ENCODE measurements at places on chromosomes 1 and 21.

DNA sequence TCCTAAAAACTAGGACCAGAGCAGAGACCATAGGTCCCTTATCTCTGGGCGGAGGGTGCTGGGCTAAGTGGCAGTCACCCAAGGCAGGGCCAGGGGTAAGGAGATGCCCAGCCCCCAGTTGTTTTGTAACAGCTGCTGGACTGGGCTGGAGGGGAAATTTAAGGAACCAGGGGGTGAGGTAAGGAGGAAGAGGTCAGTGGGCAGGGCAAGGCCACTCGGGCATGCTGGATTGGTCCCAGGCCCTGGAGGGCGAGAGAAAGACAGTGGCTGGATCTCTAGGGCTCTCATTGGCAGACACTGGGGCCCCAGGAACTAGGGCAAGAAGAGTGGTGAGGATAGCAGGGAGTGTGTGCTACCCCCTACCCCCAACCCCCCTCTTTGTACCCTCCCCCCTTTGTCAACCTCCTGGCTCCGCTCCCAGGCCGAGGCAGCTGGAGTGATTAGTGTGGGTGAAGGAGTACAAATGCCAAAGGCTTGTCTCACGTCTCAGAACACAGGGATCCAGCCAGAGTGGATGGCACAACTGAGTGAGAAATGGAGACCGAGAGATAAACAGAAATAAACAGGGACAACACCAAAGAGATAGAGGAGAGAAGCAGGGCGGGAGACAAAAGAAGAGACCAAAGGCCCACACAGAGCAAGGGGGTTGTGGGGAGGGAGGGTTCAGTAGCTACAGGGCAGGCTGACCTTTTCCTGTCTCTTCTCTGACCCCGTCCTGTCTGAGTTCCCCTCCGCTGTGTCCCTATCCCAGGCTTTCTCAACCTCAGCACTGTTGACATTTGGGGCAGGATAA is 20.5 kb upstream of the THRAP3 start:
- DNase-seq, result no peak

- no peak for DNase-seq
Measured at GRCh38 chr1:151994956-151995355, 1.3 kb upstream of the S100A10 start.

DNA sequence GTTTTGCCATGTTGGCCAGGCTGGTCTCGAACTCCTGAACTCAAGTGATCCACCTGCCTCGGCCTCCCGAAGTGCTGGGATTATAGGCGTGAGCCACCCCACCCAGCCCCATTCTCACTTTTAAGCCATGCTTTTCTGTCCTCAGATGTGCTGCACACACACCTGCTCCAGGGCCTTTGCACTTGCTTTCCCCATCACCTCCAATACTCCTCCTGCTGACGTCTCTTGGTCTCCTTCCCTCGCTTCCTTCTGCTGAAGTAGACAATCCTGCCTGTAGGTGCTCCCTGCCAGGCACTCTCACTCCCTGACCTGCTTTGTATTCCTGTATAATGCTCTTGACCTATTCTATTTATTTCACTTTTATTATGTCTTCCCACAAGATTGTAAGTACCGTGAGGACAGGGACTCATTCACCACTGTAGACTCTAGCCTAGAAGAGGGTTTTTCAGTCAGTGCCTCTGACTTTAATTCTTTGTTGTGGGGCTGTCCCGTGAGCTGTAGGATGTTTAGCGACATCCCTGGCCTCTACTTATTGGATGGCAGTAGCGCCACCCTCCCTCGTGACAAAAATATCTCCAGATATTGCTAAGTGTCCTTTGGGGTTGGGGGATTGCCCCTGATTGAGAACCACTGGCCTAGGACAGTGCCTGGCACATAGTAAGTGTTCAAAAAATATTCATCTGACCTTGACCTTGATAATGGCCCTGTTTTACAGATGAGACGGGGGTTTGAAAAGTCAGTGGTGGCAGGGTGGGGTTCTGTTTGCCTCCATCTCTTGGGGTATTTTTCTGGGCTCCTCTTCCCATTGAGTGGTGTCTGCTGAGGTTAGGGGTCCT is 4.6 kb downstream of the TNFRSF1B start:
- no peak for DNase-seq

DNA sequence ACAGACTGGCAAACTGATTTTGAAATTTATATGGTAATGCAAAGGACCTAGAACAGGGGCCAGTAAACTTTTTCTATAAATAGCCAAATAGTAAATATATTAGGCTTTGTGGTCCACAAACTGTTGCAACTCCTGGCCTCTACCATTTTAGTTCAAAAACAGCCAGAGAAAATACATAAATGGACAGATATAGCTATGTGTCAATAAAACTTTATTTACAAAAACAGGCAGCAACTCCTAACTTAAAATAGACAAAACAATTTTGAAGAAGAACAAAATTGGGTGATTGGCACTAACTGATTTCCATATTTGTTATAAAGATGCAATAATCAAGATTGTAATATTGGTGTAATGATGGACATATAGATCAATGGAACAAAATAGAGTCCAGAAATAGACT is 6.7 kb upstream of the TRAF5 start:
- no peak for DNase-seq

GRCh38 chr1:21924503-21925005 is 12.6 kb downstream of the HSPG2 start:
- no peak for DNase-seq

- DNase-seq, result no peak
Measured at GRCh38 chr1:223386013-223386412, 7.2 kb upstream of the CCDC185 start.

DNA sequence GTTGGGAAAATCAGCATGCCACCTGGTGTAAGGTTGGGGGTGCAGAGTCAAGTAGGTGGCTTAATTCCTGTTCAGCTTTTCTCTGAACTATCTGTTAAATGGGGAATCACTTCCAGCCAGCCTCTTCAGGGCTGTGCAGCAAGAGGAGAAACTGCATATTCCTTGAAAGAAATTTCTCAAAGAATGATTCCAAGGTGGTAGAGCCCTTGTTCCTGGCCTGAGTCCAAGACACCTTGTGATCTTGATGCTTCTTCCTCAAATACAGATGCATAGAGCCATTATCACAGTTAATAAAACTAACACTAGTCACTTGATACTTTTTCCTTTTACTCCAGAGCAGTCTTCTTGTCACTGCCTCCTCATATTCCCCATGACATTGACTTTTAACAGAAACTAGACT is 5.2 kb downstream of the TXLNA start:
- no peak for DNase-seq

DNA sequence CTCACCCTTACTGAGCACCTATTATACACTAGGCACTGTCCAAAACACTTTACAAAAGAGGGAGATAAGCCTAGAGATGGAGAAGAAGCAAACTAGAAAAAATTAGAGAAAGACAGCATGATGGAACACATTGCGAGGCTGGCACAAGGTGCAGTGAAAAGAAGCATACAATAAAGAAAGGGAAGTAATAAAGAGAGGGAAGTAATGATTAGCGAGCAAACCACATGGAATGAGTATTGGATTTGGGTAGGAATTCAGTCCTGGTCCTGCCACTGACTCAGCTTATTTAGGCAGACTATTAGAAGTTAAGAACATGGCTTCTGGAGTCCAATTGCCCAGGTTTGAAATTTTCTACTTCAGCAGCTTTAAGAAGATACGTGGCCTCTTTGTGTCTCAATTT is 32.6 kb upstream of the FNBP1L start:
- no peak for DNase-seq

DNA sequence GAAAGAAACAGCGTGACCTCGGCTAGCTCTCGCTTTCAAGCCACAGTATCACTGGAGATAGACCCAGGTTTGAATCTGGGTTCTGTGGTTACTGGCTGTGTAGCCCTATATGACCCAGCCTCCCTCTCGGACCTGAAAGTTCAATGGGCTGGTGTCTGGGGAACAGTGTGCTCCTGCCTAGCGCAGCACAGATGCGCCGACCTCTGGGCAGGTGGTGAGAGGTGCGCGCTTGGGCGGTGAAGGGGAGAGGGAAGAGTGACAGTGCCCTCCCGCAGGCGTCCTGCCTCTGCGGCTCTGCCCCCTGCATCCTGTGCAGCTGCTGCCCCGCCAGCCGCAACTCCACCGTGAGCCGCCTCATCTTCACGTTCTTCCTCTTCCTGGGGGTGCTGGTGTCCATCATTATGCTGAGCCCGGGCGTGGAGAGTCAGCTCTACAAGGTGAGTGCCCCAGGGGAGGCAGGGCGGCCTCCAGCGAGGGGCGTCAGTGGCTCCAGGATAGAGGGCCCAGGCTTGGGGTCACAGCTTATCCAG is 10.5 kb downstream of the SERINC2 start:
- DNase-seq, result no peak

GRCh38 chr21:42531771-42532170 is 18.1 kb downstream of the SLC37A1 start:
- DNase-seq, result no peak

GRCh38 chr1:157437296-157437695 is 115.0 kb downstream of the FCRL5 start:
- DNase-seq, result no peak

- DNase-seq, result no peak
Measured at GRCh38 chr1:185920602-185921001, 186.4 kb downstream of the HMCN1 start.

GRCh38 chr1:38581396-38581795 is 278.2 kb downstream of the RRAGC start:
- no peak for DNase-seq

DNA sequence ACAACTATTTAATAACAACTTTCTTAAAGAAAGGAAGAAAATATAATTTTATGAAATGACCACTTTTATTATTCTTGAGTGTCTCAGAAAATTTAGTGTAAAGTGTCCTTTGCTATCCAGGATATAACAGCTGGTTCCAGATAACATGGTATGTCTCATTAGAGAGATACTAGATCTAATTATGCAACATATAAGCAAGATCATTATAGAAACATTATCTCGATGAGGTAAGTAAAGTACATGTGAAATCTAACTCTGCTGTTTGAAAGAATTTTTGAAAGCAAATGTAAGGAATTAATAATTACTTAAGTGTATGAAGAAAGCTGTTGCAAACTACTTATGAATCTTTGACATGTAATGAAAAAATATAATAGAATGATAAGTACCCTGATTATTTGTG is 887.4 kb upstream of the CXADR start:
- no peak for DNase-seq

DNA sequence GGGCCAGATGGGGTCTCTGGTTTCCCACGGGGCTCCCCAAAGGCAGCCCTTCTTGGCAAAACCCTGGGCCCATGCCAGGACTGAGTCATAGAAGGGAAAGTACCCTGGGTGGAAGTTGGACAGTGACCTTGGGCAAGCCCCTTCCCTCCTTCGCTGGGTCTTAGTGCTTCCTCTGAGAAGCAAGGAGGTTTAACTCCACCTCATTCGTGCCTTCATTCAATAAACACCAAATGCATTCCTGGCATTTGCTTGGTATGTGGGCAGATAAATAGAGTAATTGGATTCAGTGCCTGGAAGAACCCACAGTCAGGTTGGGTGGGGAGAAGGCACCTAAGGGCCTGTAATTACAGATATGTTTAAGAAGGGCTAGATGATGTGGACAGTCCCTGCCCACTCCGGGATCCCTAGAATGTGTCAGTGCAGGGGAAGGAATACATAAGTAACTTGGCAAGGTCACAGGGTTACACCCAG is 36.3 kb upstream of the CITED4 start:
- DNase-seq, result no peak

DNA sequence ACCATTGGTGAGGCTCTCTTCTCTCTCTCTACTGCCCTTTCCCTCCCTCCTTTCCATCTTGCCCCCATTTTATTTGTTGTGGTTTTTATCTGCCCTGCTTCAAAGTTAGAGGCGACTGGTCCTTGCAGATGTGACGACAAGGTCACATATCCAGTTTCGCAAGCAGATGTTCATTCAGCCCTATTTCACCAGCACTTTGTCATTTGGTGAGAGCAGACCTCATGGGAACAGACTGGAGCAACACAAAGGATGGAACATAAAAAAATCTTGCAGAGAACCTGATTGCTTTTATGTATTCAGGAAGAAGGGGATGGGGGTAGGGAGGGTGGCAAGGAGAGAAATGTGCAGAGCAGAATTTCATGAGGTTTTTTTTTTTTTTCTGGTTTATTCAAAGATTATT is 84.3 kb downstream of the ELAVL4 start:
- no peak for DNase-seq
